ENCODE measurements at places on chromosomes 7 and 10.

DNA sequence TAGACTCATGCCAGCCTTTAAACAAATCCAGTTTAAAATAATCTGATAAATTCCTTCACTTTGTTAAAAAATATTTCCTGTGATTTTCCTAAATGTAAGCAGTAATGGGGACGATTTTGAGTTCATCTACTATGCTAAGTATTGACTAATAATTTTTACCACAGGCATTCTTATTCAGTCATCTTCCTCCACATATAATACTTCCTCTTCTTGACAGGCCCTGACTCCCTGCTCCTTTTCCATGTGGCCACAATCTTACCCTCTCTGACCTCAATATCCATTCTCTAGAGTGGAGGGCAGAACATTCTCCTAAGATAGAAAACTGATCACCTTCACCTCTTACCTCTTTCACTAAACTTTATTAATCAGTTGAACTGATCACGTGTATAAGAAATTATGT is 7.8 kb downstream of the DNAJC2 start:
- DNase-seq = no peak

DNA sequence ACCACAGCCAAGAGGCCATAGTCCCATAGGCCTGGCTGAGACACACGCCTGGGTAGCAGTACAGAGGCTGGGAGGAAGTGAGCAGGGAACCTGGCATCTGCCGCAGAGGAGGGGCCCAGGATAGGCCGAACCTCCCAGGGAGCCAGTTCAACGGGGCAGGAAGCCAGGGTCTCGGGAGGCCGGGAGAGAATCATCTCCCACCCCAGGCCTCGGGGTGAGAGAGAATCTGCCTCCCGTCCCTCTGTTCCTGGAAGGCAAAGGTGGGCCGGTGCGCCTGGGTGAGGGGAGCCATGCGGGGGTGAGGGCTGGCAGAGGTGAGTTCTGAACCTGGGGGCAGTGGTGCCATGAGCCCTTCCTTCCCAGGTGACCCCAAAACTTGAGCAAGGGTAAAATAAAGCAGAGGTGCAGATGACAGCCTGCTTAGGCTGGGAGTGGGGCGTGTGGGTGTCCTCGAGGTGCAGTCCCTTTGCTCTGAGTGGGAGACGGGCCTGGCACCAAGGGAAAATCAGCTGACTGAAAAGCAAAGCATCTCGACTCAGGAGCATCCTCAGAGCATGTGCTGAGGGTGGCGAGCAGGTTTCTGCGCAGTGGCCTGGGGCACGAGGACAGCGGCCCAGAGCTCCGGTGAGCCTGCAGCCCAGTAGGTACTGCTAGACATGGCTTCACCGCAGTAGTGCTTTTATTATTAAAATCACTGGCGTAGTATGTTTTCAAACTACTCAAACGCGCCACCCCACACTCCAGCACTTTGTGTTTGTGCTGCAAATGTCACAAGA is 15.5 kb downstream of the AGAP3 start:
- DNase-seq = no peak

GRCh38 chr7:82305347-82306005 is 138.1 kb downstream of the CACNA2D1 start:
- DNase-seq = no peak

DNA sequence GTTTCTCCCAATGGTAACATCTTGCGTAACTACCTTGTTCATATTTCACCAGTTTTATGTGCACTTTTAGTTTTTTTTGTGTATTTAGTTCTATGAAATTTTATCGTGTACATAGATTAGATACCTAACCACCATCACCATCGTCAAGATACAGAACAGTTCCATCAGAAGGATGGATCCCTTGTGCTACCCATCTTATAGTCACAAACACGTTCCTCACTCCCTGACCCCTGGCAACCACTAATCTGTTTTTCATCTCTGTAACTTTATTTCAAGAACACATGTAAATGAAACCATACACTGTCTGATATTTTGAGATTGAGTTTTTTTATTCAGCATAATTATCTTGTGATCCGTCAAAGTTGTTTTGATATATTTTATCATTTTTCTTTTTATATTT is 29.9 kb downstream of the FANK1 start:
- no peak for DNase-seq

DNA sequence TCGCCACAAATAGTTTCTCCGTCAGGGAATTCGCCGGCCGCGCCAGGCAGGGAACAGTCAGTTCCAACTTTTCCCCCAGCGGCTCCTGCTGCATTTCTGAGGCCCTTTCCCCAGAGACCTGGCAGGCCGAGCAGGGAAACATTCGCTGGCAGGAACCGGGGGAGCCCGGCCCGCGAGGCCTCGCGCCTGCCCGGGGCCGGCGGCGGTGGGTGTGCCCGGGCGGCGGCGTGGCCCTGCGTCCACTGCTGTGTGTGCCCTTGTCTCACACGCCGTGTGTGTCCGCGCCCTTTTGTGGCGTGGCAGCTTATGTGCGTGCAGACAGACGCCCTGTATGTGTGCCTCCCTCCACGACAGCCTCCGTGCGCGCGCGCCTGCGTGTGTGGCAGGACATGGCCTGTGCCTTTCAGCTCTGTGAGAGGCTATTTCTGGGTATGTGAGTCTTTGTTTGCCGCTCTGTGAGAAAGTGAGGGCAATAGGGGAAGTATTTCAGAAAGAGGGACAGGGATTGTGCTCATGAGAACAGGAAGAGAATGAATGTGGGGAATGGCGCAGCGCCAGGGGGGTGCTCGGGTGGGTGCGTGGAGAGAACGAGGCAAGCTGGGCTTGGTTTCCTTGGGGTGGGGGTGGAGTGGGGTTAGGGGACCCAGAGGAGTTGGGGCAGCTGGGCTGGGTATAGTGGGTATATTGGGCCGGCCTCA is 689 bp upstream of the SMARCD3 start:
- no peak for DNase-seq

DNA sequence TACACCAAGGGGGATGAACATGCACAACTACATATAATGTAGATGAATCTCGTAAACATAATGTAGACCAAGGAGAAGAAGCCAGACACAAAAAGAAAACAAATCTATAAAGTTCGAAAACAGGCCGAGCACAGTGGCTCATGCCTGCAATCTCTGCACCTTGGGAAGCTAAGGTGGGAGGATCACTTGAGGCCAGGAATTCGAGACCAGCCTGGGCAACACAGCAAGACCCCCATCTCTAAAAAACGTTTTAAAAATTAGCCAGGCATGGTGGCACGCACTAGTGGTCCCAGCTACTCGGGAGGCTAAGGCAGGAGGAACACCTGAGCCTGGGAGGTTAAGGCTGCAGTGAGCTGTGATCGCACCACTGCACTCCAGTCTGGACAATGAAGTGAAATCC is 68.5 kb downstream of the GLI3 start:
- DNase-seq = no peak

DNA sequence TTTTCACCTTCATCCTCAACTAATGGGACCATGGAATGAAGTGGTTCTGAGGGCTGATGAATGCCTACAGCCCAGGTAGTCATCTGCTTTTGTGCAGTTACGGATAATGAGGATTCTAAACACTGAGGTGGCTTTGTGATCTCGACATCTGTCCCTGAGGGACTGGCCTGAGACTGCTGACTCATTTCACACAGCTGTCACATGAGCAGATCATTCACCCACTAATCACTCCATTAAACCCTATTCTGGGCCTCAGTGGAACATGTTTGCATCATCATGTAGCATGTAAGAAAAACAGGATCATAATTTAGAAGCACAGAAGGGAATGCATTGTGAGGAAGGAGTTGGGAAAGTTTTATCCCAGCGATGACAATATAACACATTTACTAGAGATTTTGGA is 79.4 kb upstream of the FEZF1 start:
- no peak for DNase-seq

DNA sequence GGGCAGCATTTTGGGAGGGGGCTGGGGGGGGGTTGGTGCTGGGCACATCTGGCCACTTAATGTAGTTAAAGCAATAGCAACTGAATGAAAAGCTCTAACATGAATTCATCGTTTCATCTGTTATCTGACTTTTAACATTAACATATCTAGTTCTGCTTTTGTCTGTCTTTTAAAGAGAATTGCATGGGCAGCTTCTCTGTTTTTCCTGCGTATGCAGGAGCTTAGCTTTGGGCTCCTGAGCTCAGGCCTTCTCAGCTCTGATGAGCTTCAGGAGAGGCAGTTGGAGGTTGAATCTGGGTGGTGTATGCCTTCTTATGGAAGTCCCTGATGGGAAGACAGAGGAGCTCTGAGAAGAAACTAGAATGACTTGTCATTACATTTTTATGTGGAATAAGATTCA is 58.4 kb downstream of the DNAJB6 start:
- DNase-seq = no peak

GRCh38 chr7:44449584-44449928 is 40.9 kb downstream of the NUDCD3 start:
- no peak for DNase-seq

GRCh38 chr10:103280031-103280430 is 3.1 kb downstream of the INA start:
- no peak for DNase-seq

- DNase-seq = no peak
Measured at GRCh38 chr7:130365088-130365487, 15.2 kb upstream of the CPA1 start.

GRCh38 chr10:71577345-71577744 is 142.2 kb downstream of the C10orf105 start:
- no peak for DNase-seq

- DNase-seq = no peak
Measured at GRCh38 chr10:43138757-43139241, 554 bp downstream of the CSGALNACT2 start.

DNA sequence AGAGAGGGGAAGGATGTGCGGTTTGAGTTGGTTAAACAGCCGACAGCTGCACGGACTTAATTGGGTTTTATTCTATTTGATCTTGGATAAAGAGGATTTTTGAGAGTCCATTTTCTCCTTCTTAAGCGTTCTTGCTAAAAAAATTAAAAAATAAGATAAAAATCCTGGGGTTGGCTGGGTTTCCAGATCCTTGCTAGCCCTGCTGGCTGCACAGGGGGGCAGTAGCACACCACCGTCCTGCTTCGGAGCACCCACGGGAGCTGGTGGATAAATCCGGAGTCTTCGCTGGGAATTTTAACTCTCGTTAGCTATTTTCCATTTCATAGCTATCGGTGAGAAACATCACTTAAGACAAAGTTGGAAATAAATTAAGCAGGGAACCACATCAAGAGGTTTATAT is 792.0 kb downstream of the TYW1 start:
- DNase-seq = no peak

DNA sequence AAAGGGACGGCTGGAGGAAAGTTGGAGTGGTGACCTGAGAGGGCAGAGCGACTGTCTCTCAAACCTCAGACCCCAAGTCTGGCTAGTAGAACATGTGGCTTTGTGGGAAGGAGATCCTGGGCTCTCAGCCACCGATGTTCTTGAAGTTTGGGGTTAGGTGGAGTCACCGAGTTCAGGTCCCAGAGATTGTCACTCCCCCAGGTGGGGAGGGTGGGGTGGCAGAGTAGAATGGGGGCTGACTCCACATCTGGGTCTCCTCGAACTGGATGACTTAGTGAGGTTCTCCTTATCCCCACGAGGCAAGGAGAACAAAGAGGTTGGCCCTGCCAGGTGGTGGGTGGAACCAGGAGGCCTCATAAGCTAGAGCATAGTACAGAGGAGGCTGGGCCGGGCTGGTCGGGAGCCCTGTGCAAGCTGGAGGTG is 14.7 kb upstream of the PNLIPRP2 start:
- DNase-seq = no peak

- no peak for DNase-seq
Measured at GRCh38 chr7:28263622-28264271, 83.2 kb upstream of the JAZF1 start.
